Thymus (tissue), 14 donors: ENCODE measurements at places on chromosomes 13 and 19. TPM values are rescaled to one million over a fixed set of nuclear protein-coding genes. Genes with fewer than 3 reads are reported as not detected.

MBD3L2 gene
- polyA plus RNA-seq, result 0.78 TPM

CNN1 gene
- 51.8 TPM for polyA plus RNA-seq

FFAR2 gene
- 1.1 TPM for polyA plus RNA-seq

TPTE2 gene
- 0.34 TPM for polyA plus RNA-seq

WDR18 gene
- 56.0 TPM for polyA plus RNA-seq

IRGQ gene
- polyA plus RNA-seq, result 7.5 TPM

MIPEP gene
- polyA plus RNA-seq, result 22.7 TPM
